ENCODE measurements at places on chromosomes 4 and X. TPM values are rescaled to one million over a fixed set of nuclear protein-coding genes. Genes with fewer than 3 reads are reported as not detected.

LETM1 gene
- 91.4 TPM for total RNA-seq

GLOD5 gene
- not detected for total RNA-seq

CT47B1 gene
- total RNA-seq = not detected

REELD1 gene
- not detected for total RNA-seq

FAM9A gene
- total RNA-seq = not detected

SH3TC1 gene
- 4.7 TPM for total RNA-seq

CLDN22 gene
- not detected for total RNA-seq

RNF4 gene
- total RNA-seq = 47.6 TPM

SLC34A2 gene
- total RNA-seq = 0.31 TPM

LRIT3 gene
- total RNA-seq = 0.31 TPM
